ENCODE measurements at places on chromosomes 6 and 20. TPM values are rescaled to one million over a fixed set of nuclear protein-coding genes. Genes with fewer than 3 reads are reported as not detected.
A peak's percentile ranks its signal among the peaks of the same experiment; 100 is the strongest.

GRCh38 chr6:149545258-149545753, 537 bp downstream of the PPIL4 start:
- no peaks in the 10 kb centered on the region for H3K27me3 ChIP-seq
- peak overlapping the region; percentile 59 for H3K4me3 ChIP-seq
- peak overlapping the region; percentile 92 for H3K27ac ChIP-seq
- H3K4me1 ChIP-seq = peaks cover 8% of the 10 kb centered on the region
- H3K36me3 ChIP-seq = no peaks in the 10 kb centered on the region
- peak; percentile 41 for DNase-seq

DNA sequence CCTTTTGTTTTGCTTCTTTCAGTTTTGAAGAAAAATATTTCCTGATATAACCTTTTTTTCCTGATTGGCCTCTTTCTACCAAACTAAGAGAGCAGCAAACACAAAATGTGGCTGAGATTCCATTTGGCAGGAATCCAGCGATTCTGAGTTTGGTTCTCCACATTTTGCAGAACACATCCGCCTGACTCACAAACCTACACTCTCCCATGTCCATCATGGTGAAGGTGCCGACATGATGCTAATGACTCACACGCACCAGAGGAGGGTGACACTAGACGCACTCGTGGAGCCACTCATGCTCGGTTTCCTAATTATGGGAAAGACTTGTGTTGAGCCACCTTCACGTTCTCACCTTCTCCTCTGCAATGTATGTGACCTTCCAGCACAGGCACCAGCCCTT, 45.9 kb upstream of the DUSP22 start:
- H3K27ac ChIP-seq = no peak overlapping the region
- H3K4me1 ChIP-seq = no peaks in the 10 kb centered on the region
- no peak overlapping the region for H3K4me3 ChIP-seq
- no peak for DNase-seq
- no peaks in the 10 kb centered on the region for H3K27me3 ChIP-seq
- H3K36me3 ChIP-seq = no peaks in the 10 kb centered on the region

Gene TRIM15
- total RNA-seq = not detected

- no peak overlapping the region for H3K27ac ChIP-seq
- no peaks in the 10 kb centered on the region for H3K27me3 ChIP-seq
- H3K4me1 ChIP-seq = no peaks in the 10 kb centered on the region
These were observed 157.5 kb downstream of the TRMT11 start for GRCh38 chr6:126143761-126144251.

- no peaks in the 10 kb centered on the region for H3K4me1 ChIP-seq
- no peak for DNase-seq
- no peaks in the 10 kb centered on the region for H3K27me3 ChIP-seq
- H3K27ac ChIP-seq = no peak overlapping the region
- H3K4me3 ChIP-seq = no peak overlapping the region
- H3K36me3 ChIP-seq = no peaks in the 10 kb centered on the region
These were observed 58.3 kb upstream of the BHLHE23 start for GRCh38 chr20:63064745-63065711.

- H3K4me3 ChIP-seq = no peak overlapping the region
- DNase-seq = peak; percentile 78
- no peaks in the 10 kb centered on the region for H3K27me3 ChIP-seq
- no peaks in the 10 kb centered on the region for H3K4me1 ChIP-seq
These were observed 32.9 kb upstream of the ERVFRD-1 start for GRCh38 chr6:11144393-11144851.

DNA sequence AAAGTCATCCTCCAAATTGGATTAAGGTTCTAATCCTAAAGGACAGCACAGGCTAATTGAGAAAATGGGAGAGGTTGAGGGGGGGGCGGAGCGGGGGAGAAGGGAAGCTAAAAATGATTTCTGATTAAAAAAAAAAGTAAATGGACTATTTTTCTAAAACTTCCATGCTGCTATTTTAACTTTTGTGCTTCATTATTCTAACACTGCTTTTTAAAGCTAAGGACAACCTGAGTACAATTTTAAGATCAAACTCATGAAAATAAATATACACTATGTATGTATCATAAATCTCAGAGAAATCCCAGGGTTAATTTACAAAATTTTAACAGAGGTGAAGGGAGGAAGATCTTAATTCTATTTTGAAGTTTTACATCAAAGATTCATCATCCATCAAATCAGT, 4.4 kb downstream of the MAN1A1 start:
- H3K27me3 ChIP-seq = no peaks in the 10 kb centered on the region
- no peaks in the 10 kb centered on the region for H3K4me1 ChIP-seq
- H3K36me3 ChIP-seq = no peaks in the 10 kb centered on the region
- H3K4me3 ChIP-seq = no peak overlapping the region
- no peak for DNase-seq
- H3K27ac ChIP-seq = no peak overlapping the region

Gene TNNC2
- 0.59 TPM for total RNA-seq

DNA sequence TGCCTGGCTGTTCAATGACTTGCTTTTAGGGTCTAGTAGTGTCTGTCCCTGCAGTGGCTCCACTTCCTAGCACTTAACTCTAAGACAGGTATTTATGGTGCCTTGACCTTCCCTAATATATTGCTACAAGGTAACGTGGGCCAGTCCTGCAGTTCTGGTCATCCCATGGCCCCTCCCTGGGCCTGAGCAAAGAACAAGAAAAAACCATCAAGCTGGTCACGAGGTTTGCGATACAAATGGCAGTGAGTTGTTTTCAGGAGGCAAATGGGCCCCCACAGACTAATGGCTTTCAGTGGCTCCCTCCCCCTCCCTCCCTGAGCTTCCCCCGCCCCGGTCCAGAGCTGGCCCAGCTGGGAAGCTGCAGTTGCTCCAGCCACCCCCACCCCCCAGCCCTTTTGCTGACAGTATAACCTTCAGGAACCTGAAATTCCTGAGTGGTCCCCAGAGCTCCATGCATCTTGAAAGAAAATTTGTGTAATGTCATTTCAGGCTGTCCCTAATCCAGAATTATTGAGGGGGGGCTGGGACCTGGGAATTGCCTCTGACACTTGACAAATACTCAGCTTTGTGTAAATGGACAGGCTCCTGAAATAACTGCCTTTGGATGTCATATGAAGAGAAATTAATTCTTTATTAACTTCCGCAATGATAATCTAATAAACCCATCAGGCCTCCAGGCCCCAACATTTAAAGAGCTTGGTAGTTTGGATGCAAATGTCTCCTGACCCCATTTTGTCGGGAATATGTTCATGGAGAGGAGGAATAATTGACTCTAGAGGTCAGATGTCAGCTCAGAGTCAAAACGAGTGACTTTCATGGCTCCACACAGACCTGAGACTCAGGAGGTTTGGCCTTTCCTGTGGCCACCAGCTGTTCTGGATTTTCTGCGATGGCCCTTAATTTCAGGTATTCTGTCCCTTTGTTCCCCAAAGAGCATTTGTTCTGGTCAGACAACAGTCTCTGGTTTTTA, 153.2 kb upstream of the TOP1 start:
- H3K36me3 ChIP-seq = no peaks in the 10 kb centered on the region
- H3K27me3 ChIP-seq = no peaks in the 10 kb centered on the region
- DNase-seq = no peak
- no peak overlapping the region for H3K27ac ChIP-seq
- H3K4me3 ChIP-seq = no peak overlapping the region
- H3K4me1 ChIP-seq = no peaks in the 10 kb centered on the region

DNA sequence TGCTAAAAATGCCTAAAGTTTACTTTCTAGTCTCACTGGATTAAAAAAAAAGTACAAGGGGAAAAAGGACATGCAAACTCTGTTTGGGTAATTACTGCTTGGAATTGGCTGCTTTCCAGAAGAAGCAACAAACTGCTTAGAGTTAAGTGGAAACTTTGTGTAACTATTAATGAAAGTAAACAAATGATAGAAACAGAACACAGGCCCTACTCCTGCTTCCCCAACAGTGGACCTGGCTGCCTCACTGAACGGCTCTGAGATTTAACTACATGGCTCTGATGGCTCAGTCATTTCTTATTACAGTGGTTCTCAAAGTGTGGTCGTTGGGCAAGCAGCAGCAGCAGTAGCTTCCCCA, 108.5 kb downstream of the MAN1A1 start:
- H3K27me3 ChIP-seq = no peaks in the 10 kb centered on the region
- H3K4me3 ChIP-seq = no peak overlapping the region
- no peak for DNase-seq

DNA sequence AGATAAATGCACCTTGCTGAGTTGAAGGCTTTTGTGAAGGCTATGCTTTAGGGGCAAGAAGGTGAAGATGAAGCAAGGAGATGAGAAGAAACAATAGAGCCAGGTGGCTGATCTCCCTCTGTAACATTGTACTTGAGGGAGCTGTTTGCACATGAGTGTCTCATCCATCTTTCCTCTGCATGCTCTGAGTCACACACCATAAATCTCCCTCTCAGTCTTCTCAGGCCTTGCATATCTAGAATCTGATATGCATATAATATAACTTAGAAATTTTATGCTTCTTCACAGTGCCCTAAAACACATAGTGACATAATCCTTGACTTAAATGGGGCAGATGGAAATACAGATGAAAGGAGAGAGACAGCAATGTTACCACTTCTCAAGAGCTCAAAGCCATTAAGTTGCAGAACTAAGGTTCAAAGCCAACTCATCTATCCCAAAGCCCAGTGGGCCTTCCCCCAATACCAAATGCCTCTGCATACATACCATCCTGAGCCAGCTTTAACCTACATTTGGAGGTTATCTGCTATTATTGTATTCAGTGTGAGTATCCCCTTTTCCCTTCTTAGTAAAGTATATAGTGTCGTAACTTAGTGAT, 62.4 kb upstream of the STXBP5 start:
- no peak for DNase-seq
- no peaks in the 10 kb centered on the region for H3K36me3 ChIP-seq
- H3K4me3 ChIP-seq = no peak overlapping the region
- H3K27me3 ChIP-seq = no peaks in the 10 kb centered on the region
- H3K4me1 ChIP-seq = no peaks in the 10 kb centered on the region

GRCh38 chr6:167396659-167397490, 72.0 kb downstream of the TTLL2 start:
- no peak for DNase-seq
- no peaks in the 10 kb centered on the region for H3K36me3 ChIP-seq
- H3K27ac ChIP-seq = no peak overlapping the region
- no peaks in the 10 kb centered on the region for H3K4me1 ChIP-seq
- no peaks in the 10 kb centered on the region for H3K27me3 ChIP-seq

DNA sequence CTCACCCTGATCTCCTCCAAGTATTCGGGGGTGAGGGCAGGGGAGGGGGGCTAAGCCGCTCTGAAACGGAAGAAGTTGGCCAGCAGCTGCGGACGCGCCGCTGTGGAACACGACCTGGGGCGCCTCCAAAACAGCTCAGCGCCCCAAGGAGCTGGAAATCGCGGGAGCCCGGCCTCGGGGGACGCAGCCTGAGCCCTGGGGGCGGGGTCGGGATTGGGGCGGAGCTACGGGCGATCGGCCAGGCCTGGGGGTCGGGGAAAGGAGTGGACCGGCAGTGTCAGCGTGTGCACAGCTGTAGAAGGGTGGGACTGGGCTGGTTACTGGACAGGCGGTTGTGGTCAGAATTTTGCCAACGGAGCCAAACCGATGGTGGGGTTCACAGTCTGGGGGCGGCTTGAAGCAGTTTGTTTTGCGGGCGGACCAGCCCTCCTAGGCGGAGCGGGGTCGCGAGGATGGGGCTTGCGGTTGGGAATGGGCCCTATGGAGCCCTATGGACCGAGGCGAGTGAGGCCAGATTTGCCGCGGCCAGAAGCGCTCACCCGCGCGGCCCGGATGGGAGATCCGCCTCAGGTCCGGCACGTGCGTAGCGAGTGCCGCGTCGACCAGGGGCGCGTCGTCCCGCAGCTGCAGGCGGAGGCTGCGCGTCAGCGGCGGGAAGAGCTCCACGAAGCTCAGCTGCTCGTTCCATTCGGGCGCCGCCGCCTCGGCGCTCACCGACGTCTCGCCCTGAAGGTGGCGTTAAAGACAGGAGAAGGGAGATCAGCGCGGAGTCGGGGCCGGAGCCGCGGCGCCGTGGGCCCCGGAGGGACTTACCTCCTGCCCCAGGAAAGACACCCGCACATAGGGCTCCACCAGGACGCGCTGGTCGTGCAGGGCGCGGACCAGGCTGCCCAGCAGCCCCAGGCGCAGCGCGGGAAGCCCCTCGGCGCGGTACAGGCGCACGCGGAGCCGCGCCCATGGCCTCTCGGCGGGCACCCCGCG, 14.3 kb upstream of the SPAG4 start:
- no peak overlapping the region for H3K27ac ChIP-seq
- DNase-seq = peak; percentile 71
- peaks cover 14% of the 10 kb centered on the region for H3K4me1 ChIP-seq
- peak overlapping the region; percentile 33 for H3K4me3 ChIP-seq
- no peaks in the 10 kb centered on the region for H3K27me3 ChIP-seq
- H3K36me3 ChIP-seq = no peaks in the 10 kb centered on the region

DNA sequence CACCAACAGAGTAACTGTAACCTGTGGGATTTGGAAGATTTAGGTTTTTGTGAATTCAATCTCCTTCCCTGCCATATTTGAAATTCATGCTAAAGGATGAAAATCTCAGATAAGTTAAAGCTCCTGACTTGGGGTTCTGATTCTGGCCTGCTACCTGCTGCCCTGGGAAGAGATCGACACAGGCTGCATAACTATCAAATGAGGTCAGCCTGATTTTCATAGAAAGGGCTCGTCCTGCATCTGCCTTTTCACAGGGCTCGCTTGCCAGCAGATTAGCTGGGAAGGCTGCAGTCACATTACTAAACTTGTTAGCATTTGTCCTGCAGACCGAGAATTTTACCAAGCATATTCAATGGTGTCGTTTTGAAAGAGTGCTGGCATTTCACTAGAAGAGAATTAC, 14.6 kb downstream of the GCLC start:
- H3K4me3 ChIP-seq = no peak overlapping the region
- DNase-seq = no peak
- no peaks in the 10 kb centered on the region for H3K4me1 ChIP-seq
- no peaks in the 10 kb centered on the region for H3K27me3 ChIP-seq
- no peak overlapping the region for H3K27ac ChIP-seq

DNA sequence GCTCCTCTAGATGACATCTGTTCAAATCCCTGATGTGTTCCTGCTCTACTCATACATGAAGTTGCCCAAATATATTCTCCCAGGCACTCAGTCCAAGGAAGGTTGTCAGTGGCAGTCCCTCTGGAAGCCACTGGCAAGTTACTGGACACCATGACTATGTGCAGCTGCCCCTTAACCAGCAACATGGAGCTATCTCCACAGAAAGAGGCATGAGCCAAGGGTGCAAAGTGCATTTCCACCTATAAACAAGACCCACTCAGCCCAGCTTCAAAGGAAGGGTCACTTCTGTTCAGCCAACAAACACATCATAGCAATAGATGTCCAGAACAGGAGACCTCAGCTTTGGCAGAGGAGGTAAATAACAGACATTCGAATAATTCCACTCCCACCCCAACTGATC, 217.6 kb upstream of the PMEPA1 start:
- no peak for DNase-seq
- no peaks in the 10 kb centered on the region for H3K27me3 ChIP-seq
- no peaks in the 10 kb centered on the region for H3K36me3 ChIP-seq
- H3K4me3 ChIP-seq = no peak overlapping the region
- no peaks in the 10 kb centered on the region for H3K4me1 ChIP-seq

GRCh38 chr6:139037490-139037889, 8.9 kb downstream of the ABRACL start:
- peak overlapping the region; percentile 28 for H3K27ac ChIP-seq
- H3K36me3 ChIP-seq = no peaks in the 10 kb centered on the region
- H3K4me1 ChIP-seq = no peaks in the 10 kb centered on the region
- no peak overlapping the region for H3K4me3 ChIP-seq
- DNase-seq = no peak

Data from uterus (tissue), 4 donors.